ENCODE measurements at places on chromosomes 6 and 20.

DNA sequence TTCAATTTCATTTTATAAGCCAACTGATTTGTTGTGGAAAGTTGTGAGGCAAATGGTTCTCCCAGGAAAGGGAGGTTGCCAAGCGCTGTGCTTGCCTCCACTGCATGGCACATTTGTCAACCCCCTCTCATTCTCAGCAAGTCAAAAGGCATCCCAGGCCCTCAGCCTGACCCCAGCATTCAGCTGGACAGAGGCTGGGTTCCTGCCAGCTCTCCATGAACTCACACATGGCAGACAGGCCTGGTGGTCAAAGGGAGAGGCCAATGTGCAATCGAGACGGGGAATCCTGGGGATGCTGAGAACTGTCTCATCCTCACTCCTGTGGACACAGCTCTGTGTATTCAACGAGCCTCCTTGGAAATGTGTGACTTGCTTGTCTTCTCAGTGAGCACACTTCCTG, 106.0 kb upstream of the CDH4 start:
- DNase-seq = no peak

- no peak for DNase-seq
Measured at GRCh38 chr6:141666187-141666586, 466.5 kb upstream of the GJE1 start.

DNA sequence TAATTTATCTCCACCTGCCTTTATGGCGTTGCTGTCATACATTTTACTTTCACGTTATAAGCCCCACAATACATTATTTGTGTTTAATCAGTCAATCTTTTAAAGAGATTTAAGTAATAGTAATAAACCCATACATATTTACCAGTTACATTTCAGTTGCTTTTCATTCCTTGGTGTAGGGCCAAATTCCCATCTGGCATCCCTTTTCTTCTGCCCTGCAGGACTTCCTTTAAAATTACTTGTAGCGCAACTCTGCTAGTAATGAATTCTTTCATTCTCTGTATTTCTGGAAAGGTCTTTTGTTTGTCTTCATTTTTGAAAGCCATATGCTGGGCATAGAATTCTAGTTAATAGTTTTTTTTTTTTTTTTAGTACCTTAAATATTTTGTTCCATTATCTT, 24.9 kb downstream of the ZNF334 start:
- no peak for DNase-seq

DNA sequence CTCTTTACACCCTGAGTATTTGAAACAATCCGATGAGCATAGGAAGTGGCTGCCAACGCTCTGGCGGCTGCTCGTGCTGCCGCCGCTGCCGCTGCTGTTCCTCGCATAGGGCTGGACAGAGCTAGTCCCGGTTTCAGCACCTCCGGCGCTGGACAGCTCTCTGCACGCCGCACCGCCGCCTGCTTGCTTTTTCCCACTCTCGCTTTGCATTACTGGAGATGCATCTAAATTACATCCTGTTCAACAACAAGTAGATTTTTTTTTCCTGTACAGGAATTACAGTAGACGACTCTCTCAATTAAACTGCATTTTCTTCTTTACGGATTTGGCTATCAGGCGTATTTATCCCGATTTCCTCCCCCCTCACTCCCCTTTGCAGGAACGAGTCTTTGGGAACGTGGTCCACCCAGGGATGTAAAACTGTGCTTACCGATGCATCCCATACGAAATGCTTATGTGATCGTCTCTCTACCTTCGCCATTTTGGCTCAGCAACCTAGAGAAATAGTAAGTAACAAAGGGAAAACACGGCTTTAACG, 563.8 kb downstream of the LMBRD1 start:
- DNase-seq = peak; percentile 19

GRCh38 chr6:1039191-1039590, 272.7 kb upstream of the FOXQ1 start:
- no peak for DNase-seq

Measured in activated T-cell treated with anti-CD3 and anti-CD28 coated beads, Interleukin-2, amount 50 U/mL, for 1 hour (primary cell).